GM12865 (cell line): ENCODE measurements at places on chromosomes 1 and 21.

GRCh38 chr21:37527103-37527502 lies 160.5 kb downstream of the DYRK1A start:
- DNase-seq = no peak

DNA sequence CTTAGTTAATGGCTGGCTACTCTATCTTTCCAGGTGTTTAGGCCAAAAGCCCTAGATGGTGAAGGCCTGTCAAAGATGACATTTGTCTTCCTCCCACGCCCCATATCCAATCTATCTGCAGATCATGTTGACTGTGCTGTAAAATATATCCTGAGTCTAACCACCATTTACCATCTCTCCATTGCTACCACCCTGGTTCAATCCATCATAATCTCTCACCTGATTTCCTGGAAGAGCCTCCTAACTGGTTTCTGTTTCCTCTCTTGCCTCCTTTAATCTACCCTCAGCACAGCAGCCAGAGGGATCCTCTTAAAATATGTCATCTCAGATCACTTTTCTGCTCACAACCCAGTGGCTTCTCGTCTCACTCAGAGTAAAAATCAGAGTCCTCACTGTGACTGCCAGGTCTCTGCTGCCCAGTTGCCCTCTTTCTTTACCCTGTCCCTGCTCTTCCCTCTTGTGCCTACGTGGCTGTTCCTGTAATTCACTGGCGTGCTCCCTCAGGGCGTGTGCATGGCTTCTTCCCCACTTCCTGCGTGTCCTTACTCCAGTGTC lies 17.8 kb downstream of the TMEM50A start:
- no peak for DNase-seq

DNA sequence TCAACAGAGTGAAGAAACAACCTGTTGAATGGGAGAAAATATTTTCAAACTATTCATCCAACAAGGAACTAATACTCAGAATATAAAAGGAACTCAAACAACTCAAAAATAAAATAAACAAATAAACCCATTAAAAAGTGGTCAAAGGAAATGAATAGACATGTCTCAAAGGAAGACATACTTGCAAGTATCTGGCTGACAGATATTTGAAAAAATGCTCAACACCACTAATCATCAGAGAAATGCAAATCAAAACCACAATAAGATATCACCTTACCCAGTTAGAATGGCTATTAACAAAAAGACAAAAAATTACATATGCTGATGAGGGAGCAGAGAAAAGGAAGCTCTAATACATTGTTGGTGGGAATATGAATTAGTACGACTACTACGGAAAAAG lies 38.2 kb downstream of the TNFSF4 start:
- DNase-seq = no peak

DNA sequence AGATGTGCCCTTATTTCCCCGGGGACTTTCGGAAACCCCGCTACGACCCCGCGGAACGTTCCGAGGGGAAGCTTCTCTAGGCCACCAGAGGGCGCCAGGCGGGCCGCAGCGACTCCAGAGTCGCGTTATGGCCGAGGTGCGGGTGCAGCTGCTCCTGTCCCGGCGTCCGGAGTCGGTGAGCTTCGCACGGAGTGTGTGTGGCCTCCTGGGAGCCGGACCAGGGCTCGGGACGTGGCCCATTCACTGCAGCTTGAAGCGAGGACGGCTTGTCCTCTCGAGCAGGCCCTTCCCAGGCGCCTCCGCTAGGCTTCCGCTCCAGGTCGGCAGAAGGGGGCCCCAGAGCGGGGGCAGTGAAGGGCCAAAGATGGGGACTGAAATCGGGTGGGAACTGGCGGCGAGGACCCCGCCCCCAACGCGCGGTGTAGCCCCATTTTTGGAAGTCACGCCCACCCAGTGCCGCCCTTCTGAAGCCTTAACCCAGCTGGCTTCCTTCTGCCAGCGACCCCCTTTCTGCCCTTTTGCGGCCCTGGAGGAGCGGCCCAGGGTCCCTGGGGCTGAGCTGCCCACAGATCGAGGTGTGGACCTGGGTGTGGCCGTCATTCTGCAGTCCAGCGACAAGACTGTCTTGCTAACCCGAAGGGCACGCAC lies at the start of gene NUDT17:
Gene NUDT17, plus strand, starts transcription at position 117 of the 648 bp plus-strand sequence. Its CDS starts 11 bp downstream, at position 128.
- DNase-seq = peak; percentile 85

GRCh38 chr1:108554682-108555427 lies 5.0 kb upstream of the EEIG2 start:
- no peak for DNase-seq

DNA sequence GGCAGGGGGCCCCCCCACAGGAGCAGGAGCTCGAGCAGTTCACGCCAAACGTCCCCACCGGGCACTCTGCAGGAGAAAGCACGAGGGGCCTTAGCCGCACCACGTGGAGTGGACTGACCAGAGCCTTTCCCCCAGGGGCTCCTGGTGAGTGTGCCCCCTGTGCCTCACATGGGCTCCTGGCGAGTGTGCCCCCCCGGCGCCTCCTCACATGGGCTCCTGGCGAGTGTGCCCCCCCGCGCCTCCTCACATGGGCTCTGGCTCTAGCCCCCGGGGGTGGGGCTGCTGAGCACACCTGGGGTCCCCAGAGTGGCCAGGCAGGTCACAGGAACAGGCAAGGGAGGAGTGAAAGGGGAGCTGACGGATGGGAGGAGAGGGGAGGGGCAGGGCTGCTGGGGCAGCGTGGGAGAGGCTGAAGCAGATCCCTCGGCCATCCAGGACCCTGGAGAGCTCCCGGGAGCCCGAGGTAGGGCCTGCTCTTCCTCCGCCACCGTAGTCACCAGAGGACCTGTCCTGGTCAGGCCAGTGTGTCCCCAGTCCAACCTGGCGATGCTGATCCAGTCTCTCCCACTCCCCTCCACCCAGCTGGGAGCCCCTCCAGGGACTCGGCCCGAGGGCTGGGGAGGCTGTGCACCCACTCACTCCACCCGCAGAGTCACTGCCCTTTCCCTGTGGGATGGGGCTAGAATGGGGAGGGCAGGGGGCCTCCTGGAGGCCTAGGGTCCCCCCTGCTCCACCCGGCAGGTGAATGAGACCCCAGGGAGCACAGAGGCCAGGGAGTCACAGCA lies 47.6 kb downstream of the ARHGEF16 start:
- DNase-seq = peak; percentile 42

GRCh38 chr1:233105225-233105624 lies 154.8 kb downstream of the NTPCR start:
- no peak for DNase-seq

DNA sequence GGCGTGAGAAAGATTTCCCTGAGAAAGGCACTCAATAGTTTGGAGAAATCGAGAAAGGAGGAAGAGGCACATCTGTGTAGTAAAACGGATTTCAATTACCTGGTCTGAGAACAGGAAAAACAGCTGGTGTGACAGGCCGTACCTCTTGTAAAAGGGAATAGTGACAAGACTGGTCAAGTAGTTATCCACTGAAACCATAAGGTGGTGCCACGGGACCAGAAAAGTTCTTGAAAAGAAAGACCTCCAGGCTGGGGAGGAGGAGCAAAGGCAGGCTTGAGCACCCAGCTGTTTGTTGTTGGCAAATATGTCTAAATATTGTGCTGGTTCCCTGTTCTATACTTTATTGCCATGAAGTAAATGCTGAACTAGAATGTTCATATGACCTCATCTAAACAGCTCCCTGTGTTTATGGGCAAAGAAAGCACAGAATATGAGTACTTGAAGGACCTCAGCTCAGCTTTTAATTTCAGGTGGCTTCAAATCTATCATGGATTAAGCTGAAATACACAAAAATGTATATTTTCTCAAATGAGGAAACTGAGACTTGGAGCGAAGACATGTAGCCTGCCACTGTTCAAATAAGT lies 4.0 kb downstream of the HAO2 start:
- peak; percentile 78 for DNase-seq
